AG08396 (cell line): ENCODE measurements at places on chromosomes 12 and 14.
A peak's percentile ranks its signal among the peaks of the same experiment; 100 is the strongest.

GRCh38 chr12:57611108-57611826, at the start of gene ARHGEF25:
TSS of gene ARHGEF25 (plus strand) at chr12:57611435. CDS start at chr12:57611895, 460 bp downstream.
- peak; percentile 94 for DNase-seq

DNA sequence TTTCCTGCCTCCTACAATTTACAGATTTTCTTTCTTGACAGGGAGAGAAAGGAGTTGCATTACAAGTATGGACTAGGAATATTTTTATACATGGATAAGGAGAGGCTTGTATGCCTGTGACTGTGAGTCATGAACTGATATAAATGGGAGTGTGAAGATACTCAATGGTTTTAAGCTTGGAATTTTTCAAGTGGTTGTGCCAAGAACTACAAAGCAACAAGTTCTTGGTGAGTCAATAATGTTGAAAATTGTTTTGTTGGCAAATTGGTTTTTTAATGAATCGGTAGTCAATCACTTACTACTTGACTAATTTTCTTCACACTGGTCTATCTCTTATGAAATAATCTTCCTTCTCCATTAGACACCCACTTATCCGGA, 58.9 kb upstream of the HMGA2 start:
- DNase-seq: peak; percentile 25

DNA sequence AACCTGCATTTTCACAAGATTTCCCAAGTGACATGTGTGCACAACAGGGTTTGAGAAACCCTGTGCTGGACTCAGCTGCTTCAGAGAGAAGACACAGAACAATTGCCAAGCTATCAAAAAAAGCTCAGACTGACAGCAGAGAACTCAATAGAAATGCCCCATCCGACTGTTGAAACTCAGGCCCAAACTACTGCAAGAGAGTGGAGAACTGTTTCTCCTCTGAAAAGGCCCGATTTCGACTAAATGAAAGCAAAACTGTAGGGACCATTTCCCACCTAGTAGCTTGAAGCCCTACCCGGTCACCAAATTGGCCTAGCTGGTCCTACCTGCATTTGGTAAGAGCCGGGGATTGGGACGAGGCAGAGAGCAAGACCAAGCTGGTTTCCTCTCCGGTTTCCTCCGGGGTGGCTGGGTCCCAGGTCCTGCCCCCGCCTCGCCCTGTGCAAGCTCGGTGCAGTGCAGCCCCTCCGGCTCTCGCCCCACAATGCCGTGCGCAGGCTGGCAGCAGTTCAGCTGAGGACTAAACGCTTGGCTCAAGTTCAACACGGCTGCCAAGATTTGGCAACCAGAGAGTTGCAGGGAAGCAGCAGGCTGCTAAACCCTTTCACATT, 1180.6 kb downstream of the VRK1 start:
- no peak for DNase-seq

DNA sequence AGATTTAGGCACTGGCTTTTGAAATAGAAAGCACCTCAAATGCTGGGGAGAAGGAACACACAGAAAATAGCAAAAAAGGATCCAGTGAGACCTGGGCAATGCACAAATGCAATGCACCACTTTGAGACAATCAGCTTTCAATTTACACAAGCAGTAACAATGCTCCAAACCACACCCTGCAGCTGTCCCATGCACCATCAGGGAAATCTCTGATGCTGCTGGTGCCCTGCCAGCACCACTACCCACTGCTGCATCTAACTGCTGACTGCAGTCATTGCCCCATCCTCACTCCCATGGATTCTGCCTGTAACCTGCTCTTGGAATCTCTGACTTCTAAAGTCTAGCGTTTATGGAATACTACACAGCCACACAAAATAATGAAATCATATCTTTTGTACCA, 21.0 kb upstream of the HMGA2 start:
- DNase-seq: no peak

DNA sequence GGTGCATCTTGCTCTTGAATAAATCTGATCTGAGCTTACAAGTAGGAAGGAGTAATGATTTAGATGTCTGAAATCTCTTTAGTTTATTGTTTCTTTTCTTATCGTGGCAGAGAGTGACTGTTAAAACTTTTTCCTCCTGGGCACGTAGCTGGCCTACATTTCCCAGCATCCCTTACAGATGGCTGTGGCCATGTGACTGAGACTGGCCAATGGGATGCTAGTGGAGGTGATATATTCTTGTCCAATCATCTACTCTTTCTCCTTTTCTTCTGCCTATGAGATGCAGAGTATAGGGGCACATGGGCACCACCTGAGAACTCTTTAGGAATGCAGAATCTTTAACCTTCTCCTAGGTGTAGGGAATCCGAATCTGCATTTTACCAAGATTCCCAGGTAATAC, 237.3 kb downstream of the RGS6 start:
- no peak for DNase-seq

DNA sequence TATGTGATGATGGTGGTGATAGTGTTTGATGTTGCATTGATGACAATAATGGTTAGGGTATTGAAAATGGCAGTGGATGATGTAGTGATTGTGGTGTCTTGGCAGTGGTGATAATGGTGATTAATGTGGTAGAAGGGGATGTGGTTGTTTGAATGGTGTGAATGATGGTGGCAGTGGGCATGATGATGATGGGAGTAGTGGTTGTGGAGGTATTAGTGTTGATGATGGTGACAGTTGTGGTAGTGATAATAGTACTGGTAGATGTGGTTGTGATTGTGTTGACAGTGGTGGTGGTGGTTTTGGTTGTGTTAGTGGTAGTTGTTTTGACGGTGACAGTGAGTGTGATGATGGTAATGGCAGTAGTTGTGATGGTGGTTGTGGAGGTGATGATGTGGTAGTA, 1049.0 kb downstream of the VRK1 start:
- DNase-seq: no peak

- DNase-seq: peak; percentile 20
Measured at GRCh38 chr12:95380997-95381786, 92.8 kb upstream of the METAP2 start.

DNA sequence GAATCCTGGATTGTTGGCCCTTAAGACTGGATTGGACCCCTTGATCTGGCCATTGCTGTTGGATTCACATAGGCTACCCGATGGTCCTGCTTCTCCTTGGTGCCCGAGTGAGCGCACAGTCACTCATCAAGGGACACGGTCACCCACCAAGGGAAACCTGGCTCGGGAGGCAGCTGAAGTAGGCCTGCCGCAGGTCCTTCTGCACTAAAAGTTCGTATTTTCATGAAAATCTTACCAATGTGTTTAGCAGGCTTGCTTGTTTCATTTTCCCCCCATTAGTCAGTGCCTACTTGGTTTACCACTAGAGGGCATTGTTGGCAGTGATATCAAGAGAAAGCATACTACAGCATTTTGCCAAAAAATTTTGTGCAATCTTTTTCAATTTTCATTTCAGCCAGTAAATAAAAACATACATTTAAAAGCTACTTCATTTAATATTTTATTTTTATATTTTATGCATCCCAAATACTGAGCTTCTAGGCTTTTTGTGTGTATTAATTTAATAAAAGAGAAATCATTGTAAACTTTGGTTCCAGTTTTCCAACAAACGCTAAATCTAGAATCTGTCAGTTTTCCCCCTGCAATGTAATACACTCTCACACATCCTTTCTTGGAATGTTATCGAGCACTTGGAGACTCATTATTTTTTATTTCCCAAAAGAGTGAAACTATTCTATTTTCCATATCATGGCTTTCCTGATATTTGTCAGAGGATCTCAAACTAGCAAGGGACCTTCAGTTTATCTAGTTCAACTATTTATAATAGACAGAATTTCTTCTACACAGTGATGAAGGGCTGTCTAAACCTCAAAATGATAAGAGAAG, 116.7 kb downstream of the LMNTD1 start:
- peak; percentile 61 for DNase-seq

DNA sequence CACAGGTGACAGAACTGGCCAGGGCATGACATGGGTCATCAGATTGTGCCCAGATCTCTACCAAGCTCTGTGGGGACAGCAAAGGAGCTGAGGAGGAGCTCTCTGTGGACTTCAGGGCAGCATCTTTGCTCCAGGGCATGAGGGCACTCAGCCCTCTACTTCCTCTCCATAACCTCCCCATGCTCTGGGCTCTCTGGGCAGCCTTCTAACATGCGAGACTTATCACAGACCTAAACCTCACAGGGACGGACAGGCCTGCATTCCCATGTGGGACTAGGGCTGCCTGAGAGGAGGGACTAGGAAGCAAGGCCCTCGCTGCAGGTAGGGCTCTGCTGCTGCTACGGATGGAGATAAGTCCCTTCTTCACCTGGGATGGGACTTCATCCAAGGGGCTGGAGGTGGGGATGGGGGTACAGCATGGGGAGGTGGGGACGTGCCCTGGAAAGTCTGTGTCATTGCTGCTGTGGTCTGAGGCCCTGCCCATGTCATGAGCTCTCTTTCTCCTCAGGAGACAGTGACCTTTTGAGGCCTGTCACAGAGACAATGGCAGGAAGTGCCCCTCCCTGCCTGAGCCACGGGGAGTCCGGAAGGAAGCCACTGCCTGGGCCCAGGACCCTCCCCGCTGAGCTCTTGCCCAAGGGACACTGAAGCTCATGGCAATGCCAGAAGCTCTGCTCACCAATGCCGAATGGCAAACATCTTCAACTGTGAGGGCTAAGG, 44.1 kb downstream of the PITPNM2 start:
- DNase-seq: no peak

DNA sequence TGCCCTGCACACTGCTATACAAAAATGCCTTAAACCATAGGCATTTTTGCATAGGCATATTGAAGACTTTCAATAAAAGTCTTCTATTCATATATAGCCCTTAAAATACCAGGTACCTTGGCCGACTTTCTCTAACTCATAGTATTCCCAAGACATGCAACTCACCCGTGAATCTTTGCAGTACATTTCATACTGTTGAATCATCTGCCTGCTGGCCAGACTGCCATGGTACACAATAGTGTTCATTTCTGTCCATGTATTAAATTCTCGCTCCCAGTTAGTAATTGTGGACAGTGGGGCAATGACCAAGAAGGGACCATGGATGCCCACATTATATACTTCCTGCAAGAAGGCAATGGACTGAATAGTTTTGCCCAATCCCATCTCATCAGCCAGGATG, 24.3 kb upstream of the SUPT16H start:
- peak; percentile 35 for DNase-seq

GRCh38 chr12:21828136-21828775, 53.8 kb upstream of the KCNJ8 start:
- no peak for DNase-seq

GRCh38 chr14:103450416-103450815, 65.2 kb downstream of the MARK3 start:
- DNase-seq: no peak

DNA sequence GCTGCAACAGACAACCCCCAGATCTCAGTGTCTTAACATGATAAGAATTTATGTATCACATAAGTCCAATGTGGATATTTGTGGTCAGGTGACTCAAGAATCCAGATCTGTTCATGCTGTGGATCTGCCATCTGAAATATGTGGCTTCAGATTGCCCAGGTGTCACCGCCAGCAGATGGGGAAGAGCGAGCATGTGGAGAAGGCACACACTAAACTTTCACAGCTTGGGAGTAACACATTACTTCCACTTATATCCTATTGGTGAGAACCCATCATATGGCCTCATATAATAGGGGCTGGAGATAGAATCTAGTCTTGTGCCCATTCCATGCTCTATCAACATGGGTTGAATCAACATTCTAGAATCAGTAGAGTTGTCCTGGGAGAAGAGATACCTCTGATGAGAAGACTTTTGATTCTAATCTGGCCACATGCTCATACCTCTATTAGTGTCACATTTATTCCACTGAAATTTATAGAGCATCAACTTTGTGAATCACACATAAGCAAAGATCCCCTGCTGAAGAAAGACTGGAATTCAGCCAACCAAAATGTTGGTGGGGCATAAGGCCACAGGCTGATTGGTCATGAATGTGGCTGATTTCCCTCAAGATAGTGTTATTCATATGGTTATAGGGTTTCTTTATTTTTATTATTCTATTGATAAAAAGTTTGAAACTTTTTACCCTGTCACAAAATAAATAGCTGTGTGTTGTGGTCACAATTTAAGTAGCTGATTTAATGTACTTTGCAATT, 6.0 kb upstream of the CALCOCO1 start:
- DNase-seq: no peak

DNA sequence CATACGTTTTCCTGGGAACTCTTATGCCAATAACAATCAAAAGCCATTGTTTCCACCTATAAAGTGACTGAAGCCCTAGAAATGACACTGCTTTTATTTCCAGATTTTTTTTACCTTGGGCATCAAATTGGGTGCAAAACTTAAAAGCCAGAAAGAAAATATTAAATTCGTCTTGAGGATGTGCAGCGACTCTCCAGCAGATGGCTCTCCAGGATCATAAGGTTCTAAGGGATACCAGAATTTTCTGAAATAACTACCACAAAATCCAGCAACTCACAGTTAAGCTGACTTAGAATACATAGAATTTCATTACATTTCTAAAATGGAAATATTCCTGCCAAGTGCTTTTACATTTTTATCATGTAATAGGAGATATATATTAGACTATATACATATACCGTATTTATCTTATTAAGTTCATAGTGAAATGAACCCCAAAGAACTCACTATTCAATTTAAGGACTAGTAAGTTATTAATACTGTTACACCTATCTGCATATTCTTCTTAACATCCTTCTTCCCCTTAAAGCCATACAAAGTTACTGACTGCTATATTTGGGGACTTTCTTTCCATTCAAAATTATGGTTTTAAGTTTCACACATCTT, 44.0 kb downstream of the ARMH4 start:
- DNase-seq: peak; percentile 48

DNA sequence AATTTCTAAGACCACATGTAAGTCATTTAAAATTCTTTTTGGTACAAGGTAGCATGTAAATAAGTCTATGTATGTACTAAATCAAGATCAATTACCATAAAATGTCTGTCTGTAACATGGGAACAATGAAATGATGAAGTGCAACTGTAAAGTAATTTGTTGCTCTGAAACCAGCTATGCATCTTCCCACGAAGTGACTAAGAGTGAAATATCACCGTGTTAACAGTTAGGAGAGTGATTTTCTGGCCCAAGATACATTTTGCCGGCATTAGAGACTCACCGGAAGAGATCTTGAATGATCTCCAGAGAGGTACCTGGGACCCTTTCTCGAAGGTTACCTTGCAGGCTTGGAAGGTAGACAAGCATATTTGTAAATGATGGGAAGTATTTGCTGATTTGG, 105.8 kb downstream of the SAMD4A start:
- no peak for DNase-seq

GRCh38 chr12:113422030-113422885, at the start of gene SDSL:
TSS of gene SDSL (plus strand) at chr12:113422380. CDS start at chr12:113427983, 5,603 bp downstream.
- peak; percentile 82 for DNase-seq

GRCh38 chr12:94157181-94157580, 8.8 kb downstream of the PLXNC1 start:
- no peak for DNase-seq

- DNase-seq: peak; percentile 4
Measured at GRCh38 chr14:86404425-86404824, 874.5 kb downstream of the FLRT2 start.

- DNase-seq: no peak
Measured at GRCh38 chr12:110825530-110825929, 21.3 kb upstream of the CCDC63 start.

DNA sequence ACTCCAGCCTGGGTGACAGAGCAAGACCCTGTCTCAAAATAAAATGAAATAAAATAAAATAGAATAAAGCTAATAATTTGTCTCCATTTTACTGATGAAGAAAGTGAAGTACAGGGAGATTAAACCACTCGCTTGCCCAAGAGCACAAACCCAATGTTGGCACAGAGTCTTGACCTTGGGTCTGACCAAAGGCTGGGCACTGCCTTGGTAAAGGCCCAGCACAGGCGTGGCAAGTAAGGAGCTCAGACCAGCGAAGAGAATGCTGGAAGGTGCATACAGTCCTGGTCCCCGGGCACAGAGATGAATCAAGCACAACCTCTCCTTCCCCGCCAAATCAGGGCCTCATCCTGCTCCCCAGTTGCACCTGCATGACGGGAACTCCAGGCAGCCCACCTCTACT, 26.9 kb downstream of the SCARB1 start:
- DNase-seq: no peak
